ENCODE measurements at places on chromosomes 12 and 14. TPM values are rescaled to one million over a fixed set of nuclear protein-coding genes. Genes with fewer than 3 reads are reported as not detected.

Gene PLEK2
- 0.35 TPM for total RNA-seq

Gene LMO3
- 4.2 TPM for total RNA-seq

Gene MMP14
- 52.2 TPM for total RNA-seq

Gene GNPTAB
- total RNA-seq: 41.1 TPM

Gene MYO1A
- 0.09 TPM for total RNA-seq

Gene MYO1H
- 0.91 TPM for total RNA-seq

Gene TOMM20L
- not detected for total RNA-seq

Gene GARIN6
- not detected for total RNA-seq

Gene TGM1
- 6.4 TPM for total RNA-seq

Gene ENDOU
- total RNA-seq: 0.68 TPM

Gene FAM90A1
- 0.62 TPM for total RNA-seq

Gene PAX9
- total RNA-seq: not detected

Gene KRT74
- not detected for total RNA-seq

Gene OR4K13
- total RNA-seq: not detected

Gene PPFIA2
- 0.35 TPM for total RNA-seq

Gene CYP27B1
- 0.44 TPM for total RNA-seq

Gene ABCC9
- 46.7 TPM for total RNA-seq

Gene ADAMTS20
- total RNA-seq: not detected

Data from left cardiac atrium (tissue), 4 donors.